Suprapubic skin (tissue), 4 donors: ENCODE measurements at places on chromosomes 5 and 9. TPM values are rescaled to one million over a fixed set of nuclear protein-coding genes. Genes with fewer than 3 reads are reported as not detected.
A peak's percentile ranks its signal among the peaks of the same experiment; 100 is the strongest.

Gene FABP6
- total RNA-seq: 2.5 TPM

Gene SPINK4
- not detected for total RNA-seq

Gene STPG3
- total RNA-seq: not detected

Gene DMGDH
- total RNA-seq: 2.8 TPM

DNA sequence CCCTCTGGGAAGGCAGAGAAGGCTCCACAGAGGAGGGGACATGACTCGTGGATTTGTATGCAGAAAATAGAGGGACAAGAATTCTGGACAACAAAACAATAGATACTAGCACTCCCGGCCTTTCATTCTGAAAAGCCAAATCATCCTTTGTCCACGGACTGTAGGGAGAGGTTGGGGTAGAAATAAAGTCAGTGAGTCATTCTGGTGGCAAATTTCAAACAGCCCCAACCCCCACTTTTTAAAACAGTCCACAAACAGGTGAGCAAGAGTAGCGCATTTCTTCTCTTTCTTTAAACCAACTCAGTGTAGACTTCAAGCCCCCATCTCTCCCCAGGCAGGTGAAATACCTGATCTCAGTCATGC lies 56.1 kb downstream of the PTPDC1 start:
- H3K4me1 ChIP-seq: peaks cover 49% of the 10 kb centered on the region
- H3K27me3 ChIP-seq: no peaks in the 10 kb centered on the region
- no peak overlapping the region for H3K4me3 ChIP-seq
- H3K36me3 ChIP-seq: no peaks in the 10 kb centered on the region
- DNase-seq: no peak

DNA sequence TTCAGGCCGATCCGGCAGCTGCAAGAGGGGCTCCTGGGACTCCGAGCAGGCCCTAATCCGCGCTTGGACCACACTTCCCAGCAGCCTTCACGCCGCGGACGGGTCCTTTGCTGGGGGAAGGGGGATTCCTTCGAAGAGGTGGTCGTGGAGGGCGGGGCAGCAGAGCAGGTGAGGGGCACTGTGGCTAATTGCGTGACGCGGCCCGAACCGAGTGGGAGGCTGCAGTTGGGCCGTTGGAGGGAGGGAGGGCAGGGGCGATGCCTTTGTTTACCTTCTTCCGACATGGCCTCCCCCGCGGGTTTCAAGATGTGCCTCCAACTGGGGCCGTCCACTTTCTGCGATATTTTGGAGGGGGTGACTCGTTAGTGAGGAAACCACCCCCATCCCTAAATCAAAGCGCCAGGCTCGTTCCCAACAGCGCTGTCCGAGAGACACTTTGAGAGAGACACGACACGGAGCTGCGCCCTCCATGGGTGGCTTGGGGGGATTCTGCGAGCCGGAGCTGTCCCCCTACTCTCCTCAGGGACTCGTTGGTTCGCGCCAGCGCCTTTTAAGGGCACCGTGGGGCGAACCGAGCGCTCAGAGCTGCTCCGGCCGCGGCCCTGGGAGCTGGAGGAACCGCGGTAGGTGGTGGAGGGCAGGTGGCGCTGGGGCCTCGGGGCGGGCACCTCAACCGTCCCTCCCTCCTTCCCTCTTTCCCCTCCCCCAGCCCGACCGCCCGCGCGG lies at the start of gene FAM53C:
Gene FAM53C, plus strand, starts transcription at position 582 of the 726 bp plus-strand sequence. CDS start 3,070 bp downstream, outside the sequence.
- H3K4me3 ChIP-seq: peak within 1 kb of the TSS; percentile 83
- peak; percentile 95 for DNase-seq
- peaks cover 16% of the 10 kb centered on the region for H3K36me3 ChIP-seq

DNA sequence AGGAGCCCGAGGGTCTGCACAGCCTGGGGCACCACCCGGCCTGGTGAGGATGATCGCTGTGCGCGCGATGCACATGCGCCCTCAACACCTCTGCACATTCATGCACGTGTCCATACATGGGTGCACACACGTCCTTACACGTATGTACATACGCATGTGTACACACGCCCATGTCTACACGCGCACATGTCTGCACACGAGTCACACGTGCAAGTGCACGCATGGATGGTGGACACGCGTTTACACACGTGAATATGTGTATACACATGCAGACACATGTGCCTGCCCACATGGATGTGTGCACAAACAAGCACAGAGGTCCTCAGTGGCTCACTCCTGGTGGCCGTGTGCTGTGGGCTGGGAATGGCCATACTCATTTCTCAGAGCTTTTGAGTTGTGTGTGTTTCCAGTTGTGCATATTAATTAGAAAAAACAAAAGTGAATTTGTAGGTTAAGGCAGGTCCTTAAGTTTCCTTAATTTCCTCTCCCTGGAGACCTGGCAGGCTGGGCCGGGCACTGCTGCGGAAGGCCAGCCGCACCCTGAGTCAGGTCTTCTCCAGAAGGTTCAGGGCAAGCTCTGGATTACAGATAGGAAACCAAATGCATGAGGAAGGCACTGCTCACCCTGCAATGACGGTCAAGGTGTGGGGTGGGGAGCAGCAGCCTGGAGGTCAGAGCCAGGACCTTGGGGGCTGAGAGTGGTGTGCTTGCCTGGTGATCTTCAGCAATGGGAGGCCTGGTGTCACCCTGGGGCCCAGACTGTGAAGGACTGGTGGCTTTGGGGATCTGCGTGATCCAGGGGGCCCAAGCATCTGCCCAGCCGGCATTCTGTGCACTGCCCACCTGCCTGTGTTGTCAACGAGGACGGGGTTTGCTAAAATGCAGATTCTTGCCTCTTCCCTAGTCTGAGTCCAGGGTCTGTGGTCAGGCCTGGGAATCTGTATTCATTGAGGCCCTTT lies 1.3 kb upstream of the RNU6ATAC start:
- no peak overlapping the region for H3K27ac ChIP-seq
- no peak for DNase-seq
- no peaks in the 10 kb centered on the region for H3K27me3 ChIP-seq
- no peaks in the 10 kb centered on the region for H3K36me3 ChIP-seq
- H3K4me3 ChIP-seq: no peak overlapping the region
- peaks cover 7% of the 10 kb centered on the region for H3K4me1 ChIP-seq
